ENCODE measurements at places on chromosomes 11 and 22. TPM values are rescaled to one million over a fixed set of nuclear protein-coding genes. Genes with fewer than 3 reads are reported as not detected.

DNA sequence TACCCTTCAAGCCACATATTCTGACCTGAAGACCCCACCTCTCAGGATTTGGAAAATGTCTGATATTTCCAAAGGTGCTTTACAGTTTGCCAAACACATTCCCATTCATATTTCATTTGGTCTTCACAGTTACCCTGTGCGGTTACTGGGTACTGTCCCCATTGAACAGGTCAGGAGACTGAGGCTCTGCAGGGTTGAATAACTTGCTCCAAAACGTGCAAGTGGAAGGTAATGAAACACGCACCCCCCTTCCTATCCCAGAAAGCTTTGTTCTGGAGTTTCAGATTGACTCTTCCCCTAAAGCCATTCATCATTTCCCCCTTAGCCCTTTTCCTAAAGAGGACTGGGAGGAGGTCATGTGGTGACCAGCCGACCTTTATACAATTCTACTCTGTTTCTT is 18.8 kb downstream of the MICAL2 start:
- no peak for DNase-seq

- DNase-seq = no peak
Observed at GRCh38 chr11:58286249-58286648, 18.2 kb upstream of the OR10W1 start.

- DNase-seq = peak; percentile 83
Observed at GRCh38 chr11:66429983-66430602, 8.6 kb downstream of the MRPL11 start.

C11orf65 gene
- 0.62 TPM for total RNA-seq

DNA sequence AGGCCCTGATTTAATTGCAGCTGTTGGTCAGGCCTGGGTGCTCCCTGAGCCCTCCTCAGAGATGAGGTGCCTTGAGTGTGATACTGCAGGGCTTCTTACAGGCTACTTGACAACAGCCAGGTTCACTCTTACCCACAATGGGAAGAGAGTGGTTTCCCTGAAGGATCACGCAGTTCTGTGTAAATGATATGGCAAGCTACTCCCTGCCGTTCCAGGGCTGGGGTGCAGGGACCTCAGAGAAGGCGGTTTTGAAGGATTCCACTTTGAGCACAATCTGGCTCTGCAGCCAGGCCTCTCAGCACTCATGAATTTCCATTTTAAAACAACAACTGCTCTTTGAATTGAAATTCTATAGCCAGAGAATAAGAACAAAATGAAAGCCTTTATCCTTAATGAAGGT is 92.9 kb downstream of the SLC17A6 start:
- DNase-seq = no peak

DNA sequence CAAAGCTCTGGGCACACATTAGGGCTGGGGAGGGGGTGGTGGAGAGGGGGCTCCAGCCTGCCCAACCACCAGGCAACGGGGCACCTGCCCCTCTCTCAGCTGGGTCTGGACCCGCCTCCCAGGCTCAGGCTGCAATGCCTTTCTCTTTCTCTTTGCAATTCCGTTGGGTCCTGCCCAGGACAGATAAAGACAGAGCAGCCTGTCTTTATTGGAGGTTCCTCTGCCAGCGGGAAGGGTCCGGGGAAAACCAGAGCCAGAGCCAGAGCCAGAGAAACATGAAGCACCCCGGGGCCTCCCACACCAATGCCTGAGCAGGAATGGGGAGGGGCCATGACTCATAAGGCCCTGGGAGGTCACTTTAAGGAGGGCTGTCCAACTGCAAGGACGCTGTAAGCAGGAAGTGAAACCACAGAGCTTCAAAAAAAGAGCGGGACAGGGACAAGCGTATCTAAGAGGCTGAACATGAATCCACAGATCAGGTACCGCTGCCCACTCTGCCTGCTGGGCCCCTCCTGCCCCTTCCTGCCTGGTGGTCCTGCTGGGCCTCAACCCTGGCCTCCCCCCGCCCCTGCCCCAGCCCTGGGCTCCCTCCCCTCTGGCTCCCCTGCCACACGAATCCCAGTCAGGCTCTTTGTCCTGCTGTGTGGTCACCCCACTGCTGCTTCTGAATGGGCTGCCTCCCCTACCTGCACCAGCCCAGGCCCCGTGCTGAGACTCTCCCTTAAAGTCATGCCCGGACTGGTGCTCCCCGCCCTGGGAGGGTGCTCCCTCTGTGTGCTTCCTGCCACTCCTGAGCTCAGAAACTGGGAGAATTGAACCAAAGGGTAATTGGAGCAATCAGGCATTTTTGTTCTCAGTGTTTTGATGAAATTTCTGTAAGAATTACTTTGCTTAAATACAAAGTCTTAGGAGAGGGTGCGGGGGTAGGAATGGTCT is at the start of gene APOBEC3B:
Gene APOBEC3B (plus strand): TSS at position 356 of the 936 bp plus-strand sequence. CDS start 107 bp downstream, at position 463.
- DNase-seq = peak; percentile 90

OR8A1 gene
- not detected for total RNA-seq

SLC22A25 gene
- total RNA-seq = not detected

GRCh38 chr11:92670308-92670890 is 299.1 kb upstream of the MTNR1B start:
- no peak for DNase-seq

PACSIN3 gene
- total RNA-seq = 295 TPM

DNA sequence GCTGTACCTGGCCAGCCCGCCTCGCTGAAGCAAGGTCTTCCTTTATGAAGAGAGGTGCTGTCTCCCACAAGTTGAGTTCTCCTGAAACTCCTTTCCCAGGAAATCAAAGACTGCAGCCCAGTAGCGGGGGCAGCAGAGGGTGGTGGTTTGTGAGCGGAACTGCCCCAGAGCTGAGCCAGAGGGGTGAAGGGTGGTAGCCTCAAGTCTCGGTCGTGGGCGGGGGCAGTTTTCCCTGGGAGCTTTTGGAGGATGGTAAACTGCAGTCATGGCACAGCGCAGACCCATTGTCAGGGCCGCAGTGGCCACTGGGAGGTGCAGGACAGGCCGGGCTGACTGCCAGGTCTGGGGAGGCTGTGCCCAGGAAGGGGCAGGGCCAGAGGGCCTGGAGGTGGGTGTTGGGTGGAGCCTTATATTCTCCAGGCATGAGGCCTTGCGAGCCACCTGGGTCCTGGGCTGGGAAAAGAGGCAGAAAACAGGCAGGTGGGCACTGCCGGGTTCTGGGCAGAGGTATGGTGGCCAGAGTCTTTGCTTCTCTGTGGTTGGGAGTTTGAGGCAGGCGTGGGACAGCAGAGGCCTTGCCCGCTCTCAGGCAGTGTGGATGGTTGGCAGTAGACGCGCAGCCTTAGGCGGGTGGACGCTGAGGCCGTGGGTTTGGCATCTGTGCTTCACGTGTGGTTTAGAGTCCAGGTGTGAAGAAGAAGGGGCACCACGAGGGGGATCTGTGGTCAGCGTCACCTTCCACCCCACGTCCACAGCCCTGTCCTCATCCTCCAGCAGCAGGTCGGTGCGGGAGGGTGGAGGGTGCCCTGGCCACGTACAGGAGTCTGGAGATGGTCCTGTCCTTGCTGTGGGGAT is 1176.4 kb downstream of the BRD1 start:
- DNase-seq = no peak

OR5I1 gene
- total RNA-seq = not detected

- no peak for DNase-seq
Observed at GRCh38 chr11:111347723-111348115, 31.4 kb downstream of the POU2AF1 start.

DNA sequence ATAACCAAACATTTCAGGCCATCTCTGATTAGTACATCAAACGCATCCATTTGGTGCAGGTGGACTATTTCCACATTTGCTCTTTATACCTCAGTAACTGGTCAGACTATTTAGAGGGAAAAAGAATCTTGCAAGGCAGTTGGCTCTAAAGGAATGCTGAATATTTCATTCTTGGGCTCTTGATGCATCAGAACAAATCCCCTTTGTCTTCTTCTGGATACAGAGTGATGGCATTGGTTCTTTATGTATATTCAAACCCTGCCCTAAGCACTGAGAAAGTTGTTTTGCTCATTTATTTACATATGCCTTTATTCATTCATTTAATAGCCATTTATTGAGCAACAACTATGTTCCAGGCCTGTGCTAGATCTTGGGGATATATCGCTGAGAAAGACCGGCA is 31.1 kb upstream of the RAB30 start:
- no peak for DNase-seq

ASPHD2 gene
- 0.32 TPM for total RNA-seq

DNA sequence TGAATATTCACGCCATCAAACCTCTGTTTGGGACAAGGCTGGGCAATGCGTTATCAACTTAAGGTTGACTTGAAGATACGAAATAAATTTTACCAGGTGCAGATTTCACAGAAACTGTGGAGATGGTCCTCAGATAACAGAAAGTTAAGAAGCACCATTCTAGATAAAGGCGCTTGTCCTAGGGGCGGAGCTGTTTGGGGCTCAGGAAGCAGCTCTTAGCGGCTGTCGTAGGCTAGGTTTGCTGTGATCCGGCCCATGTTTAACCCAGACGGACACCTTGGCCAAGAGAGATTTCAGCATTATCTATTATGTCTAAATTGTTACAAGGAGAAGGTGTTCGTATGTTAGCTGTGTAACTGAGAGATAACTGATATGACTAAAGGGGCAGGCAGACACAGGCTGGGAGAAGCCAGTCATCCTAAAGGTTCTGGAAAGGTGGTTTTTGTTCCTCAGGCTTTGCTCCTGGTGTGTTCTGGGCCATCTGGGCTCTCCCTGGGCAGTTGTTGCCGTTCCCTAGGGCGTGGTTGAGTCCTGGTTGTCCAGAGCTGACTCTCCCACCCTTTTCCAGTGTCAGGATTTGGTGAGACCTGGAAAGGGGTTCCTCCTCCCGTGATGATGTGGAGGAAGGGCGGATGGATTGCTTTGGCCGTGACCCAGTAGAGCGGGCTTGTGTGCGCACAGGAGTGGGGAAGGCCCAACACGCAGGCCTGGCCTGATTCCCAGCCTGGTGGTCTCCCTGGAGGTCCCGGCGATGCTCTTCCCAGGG is 25.8 kb downstream of the TPCN2 start:
- DNase-seq = no peak

XKR3 gene
- total RNA-seq = not detected

LARGE2 gene
- not detected for total RNA-seq

SCN4B gene
- 17.0 TPM for total RNA-seq

TREH gene
- total RNA-seq = not detected

- DNase-seq = no peak
Observed at GRCh38 chr11:131748151-131749050, 378.0 kb downstream of the NTM start.

DNA sequence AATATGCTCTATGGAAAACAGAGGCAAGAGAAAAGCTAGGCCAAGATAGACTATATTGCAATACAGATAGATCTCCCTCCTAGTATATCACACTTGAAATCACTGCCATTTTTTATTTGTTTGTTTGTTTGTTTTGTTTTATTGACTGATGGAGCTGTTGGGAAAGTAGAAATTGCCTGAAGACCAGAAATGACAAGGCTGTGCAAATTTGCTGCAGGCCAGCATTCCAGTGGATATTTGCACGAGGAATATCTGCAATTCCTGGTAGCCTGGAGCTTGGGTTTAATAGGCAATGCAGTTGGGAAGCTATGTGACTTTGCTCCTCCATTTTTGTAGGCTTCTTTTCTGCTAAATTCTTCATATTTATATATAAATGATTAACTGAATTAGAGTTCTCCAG is 991.7 kb downstream of the LRRC4C start:
- DNase-seq = no peak

DNA sequence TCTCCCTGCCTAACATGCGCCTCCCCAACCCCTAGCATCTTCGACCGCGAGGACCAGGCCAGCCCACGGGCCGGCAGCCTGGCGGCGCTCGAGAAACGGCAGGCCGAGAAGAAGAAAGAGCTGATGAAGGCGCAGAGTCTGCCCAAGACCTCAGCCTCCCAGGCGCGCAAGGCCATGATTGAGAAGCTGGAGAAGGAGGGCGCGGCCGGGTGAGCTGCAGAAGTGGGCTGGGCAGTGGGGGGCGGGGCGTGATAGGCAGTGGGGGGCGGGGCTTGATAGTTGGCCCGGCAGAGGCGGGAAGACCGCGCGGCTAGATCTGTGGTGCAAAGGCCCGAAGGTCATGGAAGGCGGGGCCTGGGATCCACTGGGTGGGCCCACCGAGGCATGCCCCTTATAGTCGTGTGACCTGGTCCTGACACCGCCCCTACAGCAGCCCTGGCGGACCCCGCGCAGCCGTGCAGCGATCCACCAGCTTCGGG is 8.7 kb downstream of the SELENOM start:
- DNase-seq = no peak

DNA sequence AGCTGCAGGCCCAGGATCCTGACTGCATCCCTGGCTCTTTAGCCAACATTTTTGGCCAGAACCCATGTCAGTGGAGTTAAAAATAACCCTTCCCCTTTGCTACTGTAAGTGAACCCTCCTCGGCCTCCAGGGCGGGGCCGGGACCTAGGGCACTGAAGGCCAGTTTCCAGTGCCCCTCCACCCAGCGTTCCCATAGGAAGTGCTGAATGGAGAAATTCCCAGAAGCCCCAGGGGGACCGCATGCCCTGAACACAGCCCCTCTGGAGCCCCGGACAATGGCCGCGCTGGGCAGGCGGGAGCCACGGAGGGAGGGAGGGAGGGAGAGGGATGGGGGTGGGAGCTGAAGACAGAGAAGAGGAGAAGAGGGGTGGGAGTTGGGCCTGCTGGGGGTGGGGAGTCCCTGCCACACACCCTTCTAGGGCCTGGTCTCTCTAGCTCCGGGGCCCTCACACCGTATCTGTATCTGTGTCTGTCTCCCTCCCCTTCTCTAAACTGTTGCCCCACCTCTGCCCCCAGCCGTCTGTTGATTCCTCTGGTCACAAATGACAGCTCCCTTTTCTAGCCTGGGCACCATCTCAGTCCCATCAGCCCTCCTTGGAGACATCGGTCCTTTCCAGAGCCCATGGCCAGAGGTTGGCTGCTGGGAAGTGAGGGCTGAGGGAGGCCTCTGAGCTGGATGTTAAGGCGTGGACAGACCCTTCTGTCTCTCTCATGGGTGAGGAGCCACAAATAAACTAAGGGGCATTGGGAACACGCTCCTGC is 10.9 kb downstream of the PDGFB start:
- no peak for DNase-seq

NXPE1 gene
- 0.11 TPM for total RNA-seq

DNA sequence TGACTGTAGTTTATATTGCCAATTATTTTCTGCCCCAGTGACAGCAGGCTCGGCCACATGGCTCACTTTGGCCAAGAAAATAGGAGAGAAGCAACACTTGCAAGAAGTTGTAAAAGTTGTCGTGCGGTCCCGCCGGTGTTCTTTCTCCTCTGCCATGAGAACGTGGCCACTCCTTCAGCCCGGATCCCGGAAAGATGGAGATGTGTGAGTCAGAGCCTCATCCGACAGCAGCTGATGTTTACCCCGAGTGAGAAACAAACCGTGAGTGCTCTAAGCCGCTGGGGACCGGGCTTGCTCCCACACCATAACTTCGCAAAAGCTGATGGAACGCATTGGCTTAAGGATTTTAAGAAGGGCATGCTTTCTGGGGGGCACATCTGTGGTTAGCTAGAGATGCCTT is 157.0 kb downstream of the CACNA1I start:
- DNase-seq = peak; percentile 49

DNA sequence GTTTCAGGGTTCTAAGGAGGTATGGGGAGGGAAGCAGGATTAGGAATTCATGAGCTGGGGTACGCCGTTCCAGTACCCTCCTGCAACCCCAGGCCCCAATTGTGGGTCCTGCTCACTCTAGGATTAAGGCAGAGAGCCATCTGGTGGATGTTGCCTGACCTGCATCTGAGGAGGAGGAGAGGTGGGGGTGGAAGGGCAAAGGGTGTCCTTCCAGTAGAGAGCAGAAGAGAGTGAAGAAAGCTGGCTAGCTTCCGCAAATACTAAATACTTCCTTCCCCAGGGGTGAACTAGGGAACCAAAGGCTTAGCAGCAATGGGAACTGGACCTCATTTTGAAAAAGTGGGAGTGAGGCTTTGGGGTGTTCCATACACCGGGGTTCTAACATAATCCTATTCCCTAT is 10.6 kb downstream of the LRRC51 start:
- DNase-seq = peak; percentile 87

GRCh38 chr11:27427183-27427980 is 45.2 kb downstream of the LGR4 start:
- no peak for DNase-seq

Data from cardiac septum (tissue), 1 donor.